KBM-7 (cell line): ENCODE measurements at places on chromosomes 5 and 9.

DNA sequence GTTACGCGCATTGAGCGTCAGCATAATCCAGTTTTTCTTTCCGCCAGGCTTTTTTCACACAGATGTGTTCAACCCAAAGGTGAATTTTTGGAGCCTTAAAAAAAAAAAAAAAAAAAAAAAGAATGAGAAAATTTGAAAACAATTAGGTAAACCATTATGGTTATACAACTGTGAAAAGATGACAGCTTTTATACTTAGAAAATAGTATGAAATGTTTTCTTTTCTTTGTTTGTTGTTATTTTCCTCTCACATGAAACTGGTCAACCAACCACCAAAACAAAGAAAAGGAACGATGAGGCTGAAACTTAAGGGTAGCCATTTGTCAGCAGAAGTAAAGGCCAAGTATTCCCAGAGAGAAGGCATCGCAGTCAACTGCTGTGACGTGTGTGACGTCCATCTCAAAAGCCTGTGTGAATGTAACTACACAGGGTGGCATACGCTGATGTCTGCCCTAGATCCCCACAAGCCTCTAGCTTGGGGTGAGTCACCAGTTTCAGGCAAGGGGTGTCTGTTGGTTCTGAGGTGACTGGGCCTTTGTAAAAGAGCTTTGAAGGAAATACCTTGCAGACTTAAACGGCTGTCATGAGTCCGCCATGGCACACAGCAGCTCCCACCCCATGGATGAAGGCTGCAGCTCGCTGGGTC lies 182.9 kb downstream of the AOPEP start:
- DNase-seq: no peak

GRCh38 chr9:110977259-110977709 lies 61.0 kb downstream of the LPAR1 start:
- DNase-seq: no peak

GRCh38 chr9:97556721-97557605 lies 55.5 kb downstream of the TMOD1 start:
- DNase-seq: no peak

GRCh38 chr5:14193496-14193895 lies 50.4 kb downstream of the TRIO start:
- DNase-seq: no peak

- DNase-seq: no peak
These were observed 46.2 kb upstream of the IQGAP2 start for GRCh38 chr5:76356887-76357286.

DNA sequence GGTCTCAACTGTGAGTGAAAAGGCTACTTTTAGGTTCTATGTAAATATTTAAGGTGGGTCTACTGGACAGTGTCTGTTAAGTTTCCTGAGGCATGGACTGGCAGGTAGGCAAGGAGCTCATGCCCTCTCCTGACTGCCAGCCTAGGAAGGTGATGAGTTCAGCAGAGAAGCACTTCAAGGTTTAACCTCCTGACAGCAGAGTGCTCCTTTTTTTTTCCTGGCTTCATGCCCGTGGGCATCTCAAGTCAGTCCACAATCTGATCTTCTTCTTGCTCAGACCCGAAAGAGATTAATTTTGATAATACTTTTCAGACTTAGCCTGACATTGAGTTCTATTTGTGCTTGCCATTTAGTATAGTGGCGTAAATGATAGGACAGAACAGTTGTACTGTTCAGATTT lies 241.9 kb upstream of the NREP start:
- DNase-seq: no peak

DNA sequence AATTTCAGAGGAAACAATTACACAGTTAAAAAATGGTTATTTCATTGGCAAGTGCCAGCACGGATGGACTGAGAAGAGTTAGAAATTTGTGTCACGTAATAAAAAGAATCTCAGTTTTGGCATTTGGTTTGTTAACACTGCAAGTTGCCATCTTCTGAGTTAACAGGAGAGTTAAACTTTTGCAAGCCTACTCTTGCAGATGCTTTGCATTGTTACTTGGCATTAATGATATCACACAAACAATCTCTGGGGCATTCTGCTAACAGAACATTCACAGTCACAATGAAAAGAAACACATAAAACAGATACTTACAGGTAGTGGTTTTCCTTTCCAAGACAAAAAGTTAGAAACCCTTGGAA lies 647 bp downstream of the FREM1 start:
- DNase-seq: no peak

- DNase-seq: no peak
These were observed 290.4 kb upstream of the NR4A3 start for GRCh38 chr9:99531313-99531712.

DNA sequence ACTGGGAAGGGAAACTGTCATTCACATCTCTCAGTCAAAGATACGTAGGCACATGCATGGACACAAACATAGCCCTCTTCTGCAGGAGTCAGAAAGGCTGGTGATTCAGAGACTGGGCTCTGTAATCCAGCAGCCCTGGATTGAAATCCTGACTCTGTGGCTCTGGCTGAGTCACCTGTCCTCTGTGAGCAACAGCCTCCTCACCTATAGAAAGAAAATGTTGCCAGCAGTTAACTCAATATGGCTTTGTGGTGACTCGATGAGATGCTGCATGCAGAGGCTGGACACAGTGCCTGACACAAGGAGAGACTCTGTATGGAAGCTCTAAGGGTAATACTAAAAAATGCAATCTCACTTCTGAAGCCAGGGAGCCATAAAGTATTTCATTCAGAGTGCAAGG lies 23.9 kb upstream of the CDKN2AIPNL start:
- no peak for DNase-seq

GRCh38 chr9:84791643-84792042 lies 122.1 kb downstream of the NTRK2 start:
- DNase-seq: no peak

DNA sequence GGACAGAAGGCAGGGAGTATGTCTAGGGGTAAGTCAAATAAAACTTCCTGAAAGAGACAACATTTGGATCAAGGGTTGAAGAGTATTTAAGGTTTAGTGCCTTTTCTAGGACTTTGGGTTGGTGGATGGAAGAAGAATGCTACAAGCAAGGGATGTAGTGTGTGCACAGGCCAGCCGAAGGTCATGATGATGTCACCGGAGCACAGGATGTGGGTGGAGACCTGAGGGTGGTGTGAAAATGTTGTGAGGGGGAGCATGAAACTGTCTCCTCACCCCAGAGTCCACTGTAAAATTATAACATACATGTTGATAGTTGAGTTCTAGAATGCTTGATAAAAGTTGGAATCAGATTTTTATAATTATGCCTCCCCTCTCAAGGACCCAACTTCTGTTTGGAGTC lies 553.3 kb upstream of the SGCD start:
- no peak for DNase-seq

- no peak for DNase-seq
These were observed 323.7 kb downstream of the ADAMTS6 start for GRCh38 chr5:65157906-65158603.

DNA sequence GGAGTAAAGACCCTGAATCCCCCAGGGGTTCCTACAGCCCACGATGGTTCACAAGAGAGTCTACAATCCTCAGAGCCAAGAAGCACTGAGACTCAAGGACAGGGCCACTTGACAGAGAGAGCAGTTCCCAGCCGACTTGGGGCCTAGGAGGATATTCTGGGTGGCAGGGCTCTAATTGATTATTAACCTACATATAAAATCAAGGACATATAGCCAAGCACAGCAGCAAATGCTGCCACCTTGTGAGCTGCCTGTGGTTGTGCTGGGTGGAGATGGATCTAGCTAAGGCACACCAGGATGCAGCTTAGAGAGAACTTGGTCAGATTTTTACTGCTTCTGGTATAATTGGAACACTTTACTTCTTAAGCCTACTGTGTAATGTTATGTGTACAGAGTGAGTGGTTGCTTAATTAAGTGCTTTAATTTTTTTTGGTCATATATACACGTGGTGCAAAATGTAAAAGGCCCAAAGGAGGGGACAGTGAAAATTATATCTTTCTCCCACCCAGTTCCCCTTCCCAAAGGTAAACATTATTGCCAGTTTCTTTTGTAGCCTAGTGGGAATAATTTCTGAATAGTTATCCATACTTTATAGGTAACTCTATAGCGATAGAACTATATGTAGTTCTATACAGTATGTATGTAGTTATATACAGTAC lies 78.8 kb downstream of the F2RL2 start:
- peak; percentile 70 for DNase-seq

DNA sequence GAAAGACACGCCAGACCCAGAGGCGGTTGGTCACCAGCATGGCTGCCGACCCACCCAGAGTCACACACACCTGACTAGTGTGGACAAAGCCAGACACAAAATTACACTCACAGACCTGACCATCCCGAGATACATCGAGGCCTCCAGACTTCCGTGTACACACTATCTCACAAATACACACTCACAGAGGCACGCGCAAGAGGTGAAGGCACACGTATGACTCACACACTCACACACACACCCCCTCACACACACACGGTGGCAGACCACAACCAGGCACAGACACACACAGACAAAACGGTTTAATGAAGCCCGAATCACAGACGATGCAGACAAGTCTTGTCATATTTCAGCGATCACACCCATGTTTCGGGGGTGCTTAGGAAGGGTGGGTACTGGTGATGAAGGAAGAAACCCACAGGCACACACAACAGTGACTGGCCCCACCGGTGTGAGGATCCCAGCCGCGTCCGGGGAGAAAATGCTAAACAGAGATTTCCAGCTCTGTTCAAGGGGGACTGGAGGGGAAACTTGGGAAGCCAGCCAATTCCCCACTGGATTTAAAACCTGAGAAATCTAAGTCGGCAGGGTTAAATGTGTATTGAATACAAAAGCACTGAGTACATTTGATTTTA lies 51.3 kb downstream of the CRB2 start:
- DNase-seq: no peak

GRCh38 chr9:103714992-103715391 lies 379.1 kb upstream of the SMC2 start:
- no peak for DNase-seq

DNA sequence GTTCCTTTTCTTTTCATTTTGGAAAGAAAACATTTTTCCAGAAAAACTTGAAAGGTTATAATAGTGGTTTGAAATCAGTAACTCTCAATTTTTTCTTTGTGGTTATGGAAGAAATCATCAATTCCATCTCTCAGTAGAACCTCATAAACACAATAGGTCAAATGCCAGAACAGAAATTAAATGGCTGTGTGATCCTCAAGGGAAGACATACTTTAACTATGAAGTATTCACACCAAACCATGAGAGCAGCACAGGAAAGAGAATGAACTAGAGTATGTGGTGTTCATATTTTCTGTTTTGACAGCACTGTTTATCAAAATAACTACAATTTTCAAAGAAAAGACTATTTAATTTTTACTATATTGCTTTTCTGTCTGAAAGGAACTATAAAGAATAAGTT lies 29.7 kb upstream of the EFNA5 start:
- no peak for DNase-seq

- no peak for DNase-seq
These were observed 1171.2 kb downstream of the CDH12 start for GRCh38 chr5:21681911-21682310.

DNA sequence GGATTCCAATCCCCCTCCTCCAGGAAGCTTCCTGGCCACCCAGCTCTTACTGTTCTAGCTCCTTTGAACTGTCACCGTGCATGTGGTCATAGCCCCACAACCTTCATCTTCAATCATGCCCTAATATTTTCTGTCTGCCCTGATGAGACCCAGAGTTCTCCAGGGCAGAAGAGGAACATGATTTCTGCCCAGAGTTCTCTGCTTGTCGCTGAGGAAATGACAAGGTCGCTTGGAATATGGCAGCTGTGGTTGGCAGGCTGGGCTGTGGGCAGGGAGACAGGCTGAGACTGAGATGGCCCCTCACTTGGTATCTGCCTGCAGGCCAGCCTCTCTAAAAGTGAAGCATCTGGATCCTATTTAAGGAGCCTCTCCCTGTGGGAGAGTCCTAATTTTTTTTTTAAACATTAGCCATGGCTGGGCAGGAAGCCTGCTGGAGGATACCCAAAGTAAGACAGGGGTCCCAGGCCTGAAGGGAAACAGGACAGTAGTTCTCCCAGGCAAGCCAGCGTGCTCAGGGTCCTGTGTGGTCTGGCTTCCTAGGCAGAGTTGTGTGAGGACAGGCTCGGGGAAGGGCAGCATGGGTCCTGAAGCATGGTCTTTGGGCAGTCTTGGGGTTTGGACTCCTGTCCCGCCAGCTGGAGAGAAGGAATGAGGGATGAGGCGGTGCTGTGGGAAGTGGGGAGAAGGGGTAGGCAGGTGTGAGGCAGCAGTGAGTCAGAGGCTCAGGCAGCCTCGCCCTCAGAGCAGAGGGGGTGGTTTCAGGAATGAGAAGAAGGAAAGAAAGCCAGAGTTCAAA lies 242.1 kb downstream of the FSTL4 start:
- DNase-seq: no peak

DNA sequence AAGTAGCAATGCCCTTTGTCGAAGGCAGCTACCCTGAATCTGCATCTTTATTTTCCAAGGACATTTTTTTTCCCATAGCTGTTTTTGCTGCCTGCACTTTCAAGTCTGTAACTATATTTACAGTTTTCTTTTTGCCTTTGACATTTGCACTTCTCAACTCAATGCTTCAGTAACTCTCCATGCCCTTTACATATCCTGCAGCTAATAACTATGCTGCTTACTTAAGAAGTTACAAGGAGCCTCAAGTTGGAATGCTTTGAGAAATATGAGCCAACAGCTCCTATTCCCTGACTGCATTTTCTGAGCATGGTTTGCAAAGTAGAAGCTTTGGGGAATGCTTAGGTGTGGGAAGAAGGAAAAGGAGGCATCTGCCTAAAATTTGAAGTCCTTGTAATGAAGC lies 194.8 kb upstream of the TRPC7 start:
- DNase-seq: no peak

GRCh38 chr5:140554454-140554853 lies 2.8 kb downstream of the SRA1 start:
- DNase-seq: no peak

DNA sequence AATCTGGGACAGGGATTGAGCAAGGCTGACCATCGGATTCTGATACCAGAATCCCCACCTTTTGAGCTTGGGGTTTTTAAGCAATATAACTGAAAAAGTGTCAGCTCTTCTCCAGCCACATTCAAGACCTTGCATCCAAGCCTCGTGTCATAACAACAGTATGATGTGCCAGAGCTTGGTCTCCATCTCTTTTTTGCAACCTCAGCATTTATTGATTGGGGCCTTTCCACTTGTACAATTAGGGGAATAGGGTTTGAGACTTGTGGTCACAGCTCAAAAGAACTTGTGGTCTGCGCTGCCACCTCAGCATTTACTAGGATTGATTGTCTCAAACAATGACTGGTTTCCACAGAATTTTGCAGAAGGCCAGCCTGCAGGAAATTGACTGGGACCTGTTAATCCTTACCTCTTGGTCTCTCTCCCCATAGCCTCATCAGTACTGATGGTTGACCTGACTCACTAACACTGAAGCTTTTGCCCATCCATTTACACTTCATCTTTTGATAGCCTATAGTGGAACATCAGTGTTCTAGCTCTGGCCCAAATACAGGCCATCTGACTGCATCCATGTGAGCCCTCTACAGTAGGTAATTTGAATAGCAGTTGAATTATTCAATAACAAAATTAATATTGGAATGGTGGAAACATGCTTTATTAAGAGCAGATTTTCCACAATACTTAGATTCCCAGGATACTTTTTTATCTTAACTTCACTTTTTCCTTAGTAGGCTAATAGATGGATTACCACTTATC lies 381.6 kb upstream of the PRR16 start:
- no peak for DNase-seq

GRCh38 chr5:136743052-136743451 lies 377.7 kb upstream of the TRPC7 start:
- DNase-seq: no peak

- no peak for DNase-seq
These were observed 32.0 kb downstream of the CPEB4 start for GRCh38 chr5:173920024-173920753.

- DNase-seq: no peak
These were observed 581.4 kb upstream of the PTPRD start for GRCh38 chr9:11194246-11194645.

- no peak for DNase-seq
These were observed 199.6 kb downstream of the KCTD16 start for GRCh38 chr5:144370273-144370672.
